ENCODE measurements at places on chromosomes 11 and 22. TPM values are rescaled to one million over a fixed set of nuclear protein-coding genes. Genes with fewer than 3 reads are reported as not detected.

FGF3 gene
- not detected for total RNA-seq

TRPM5 gene
- total RNA-seq, result not detected

GRCh38 chr11:47932544-47932943, 47.8 kb upstream of the PTPRJ start:
- no peak for DNase-seq
- no peak overlapping the region for H3K4me3 ChIP-seq
- H3K27ac ChIP-seq, result no peak overlapping the region
- peaks cover 4% of the 10 kb centered on the region for H3K4me1 ChIP-seq

GRCh38 chr11:98736833-98737232, 283.9 kb upstream of the CNTN5 start:
- no peak overlapping the region for H3K4me3 ChIP-seq
- H3K27me3 ChIP-seq, result no peaks in the 10 kb centered on the region
- DNase-seq, result no peak
- no peaks in the 10 kb centered on the region for H3K36me3 ChIP-seq
- no peak overlapping the region for H3K27ac ChIP-seq

GRCh38 chr11:94885133-94885532, 88.2 kb downstream of the CWC15 start:
- DNase-seq, result no peak
- no peaks in the 10 kb centered on the region for H3K27me3 ChIP-seq
- H3K4me1 ChIP-seq, result no peaks in the 10 kb centered on the region
- no peak overlapping the region for H3K27ac ChIP-seq
- H3K36me3 ChIP-seq, result peaks cover 32% of the 10 kb centered on the region

- H3K4me1 ChIP-seq, result peaks cover 11% of the 10 kb centered on the region
- no peak overlapping the region for H3K27ac ChIP-seq
- DNase-seq, result no peak
- no peaks in the 10 kb centered on the region for H3K27me3 ChIP-seq
- no peaks in the 10 kb centered on the region for H3K36me3 ChIP-seq
Observed at GRCh38 chr11:72369743-72370142, 64.6 kb downstream of the CLPB start.

DNA sequence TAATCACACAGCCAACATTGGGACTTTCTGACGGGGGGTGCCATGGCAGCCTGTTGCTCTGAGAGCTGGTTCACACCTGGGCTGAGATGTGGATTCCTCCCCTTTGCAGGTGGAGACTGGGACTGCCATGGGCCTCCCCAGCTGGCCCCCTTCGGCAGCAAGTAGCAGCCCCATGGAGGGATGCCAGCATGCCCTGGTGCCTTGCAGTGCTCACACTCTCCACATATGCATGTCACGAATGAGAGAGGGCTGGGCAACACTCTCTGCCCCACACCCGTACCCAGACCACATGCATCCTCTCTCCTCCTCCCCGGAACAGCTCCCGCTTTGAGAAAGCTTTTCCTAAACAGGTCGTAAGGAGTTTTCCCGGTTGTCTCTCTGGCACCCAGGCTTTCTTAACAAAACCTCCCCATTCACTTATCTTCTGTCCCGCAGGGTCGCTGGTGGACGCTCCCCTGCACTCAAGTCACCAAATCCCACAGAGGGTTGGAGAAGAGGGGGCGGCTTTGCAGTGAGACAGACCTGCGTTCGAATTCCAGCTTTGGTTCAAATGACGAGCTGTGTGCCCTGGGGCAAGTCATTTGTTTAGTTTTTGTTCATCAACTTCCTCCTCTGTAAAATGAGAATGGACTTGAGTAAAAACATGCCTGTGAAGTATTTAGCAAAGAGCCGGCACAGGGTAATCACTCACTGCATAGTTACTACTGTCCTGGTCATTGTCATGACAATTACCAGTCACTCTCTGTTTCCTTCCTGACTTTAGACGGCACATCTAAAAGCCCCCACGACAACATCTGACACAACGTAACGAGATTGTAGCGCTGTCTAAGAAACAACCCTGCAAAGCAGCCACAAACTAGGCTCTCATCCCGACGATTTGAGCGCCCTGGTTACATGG, 231.3 kb upstream of the B3GAT1 start:
- no peak overlapping the region for H3K27ac ChIP-seq
- DNase-seq, result no peak
- no peaks in the 10 kb centered on the region for H3K36me3 ChIP-seq
- H3K4me3 ChIP-seq, result no peak overlapping the region

DNA sequence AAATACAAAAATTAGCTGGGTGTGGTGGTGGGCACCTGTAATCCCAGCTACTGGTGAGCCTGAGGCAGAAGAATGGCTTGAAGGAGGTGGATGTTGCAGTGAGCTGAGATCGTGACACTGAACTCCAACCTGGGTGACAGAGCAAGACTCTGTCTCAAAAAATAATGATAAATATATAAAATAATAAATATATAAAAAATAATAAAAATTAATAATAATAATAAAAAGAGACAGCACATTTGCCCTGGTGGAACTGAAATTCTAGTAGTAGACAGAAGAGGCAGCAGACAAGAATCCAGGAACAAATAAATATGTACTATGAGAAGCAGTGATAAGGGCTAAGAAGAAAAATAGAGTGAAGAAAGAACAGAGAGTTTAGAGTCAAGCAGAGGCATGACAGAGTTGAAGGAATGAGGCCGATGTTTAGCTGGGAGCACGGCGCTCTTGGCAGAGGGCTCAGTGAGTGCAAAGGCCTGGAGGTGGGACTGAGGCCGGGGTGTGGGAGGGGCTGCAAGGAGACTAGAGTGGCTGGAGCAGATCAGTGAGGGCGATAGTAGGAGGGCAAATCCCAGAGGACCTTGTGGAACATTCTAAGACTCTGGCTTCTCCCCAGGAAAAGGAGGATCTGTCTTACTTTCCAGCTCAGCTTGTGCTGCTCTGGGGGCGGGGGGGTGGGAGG, 410.3 kb downstream of the MN1 start:
- no peaks in the 10 kb centered on the region for H3K27me3 ChIP-seq
- no peak for DNase-seq
- no peaks in the 10 kb centered on the region for H3K4me1 ChIP-seq

DNA sequence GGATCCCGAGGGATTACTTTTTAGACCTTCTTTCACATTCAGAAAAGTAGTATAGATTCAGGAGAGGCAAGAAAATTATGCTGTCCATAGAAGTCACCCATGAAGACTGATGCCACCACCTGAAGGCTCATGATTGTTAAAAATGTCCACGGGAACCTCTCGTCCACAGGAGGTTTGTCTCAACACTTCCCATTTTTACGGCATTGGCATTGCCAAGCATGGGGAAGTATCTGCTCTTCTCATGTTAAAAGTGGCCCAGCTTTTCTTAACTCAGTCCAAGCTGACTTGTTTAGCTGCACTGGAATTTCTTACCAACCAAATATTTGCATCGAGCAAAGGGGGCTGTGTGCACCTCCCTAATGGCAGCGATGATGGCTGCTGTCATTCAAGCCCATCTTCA, 9.6 kb downstream of the CDPF1 start:
- no peaks in the 10 kb centered on the region for H3K27me3 ChIP-seq
- H3K36me3 ChIP-seq, result peaks cover 9% of the 10 kb centered on the region
- H3K4me1 ChIP-seq, result peaks cover 3% of the 10 kb centered on the region
- no peak overlapping the region for H3K4me3 ChIP-seq
- DNase-seq, result no peak

Measured in upper lobe of left lung (tissue), 6 donors.